ELF-1 (cell line): ENCODE measurements at places on chromosomes 1 and 21.

DNA sequence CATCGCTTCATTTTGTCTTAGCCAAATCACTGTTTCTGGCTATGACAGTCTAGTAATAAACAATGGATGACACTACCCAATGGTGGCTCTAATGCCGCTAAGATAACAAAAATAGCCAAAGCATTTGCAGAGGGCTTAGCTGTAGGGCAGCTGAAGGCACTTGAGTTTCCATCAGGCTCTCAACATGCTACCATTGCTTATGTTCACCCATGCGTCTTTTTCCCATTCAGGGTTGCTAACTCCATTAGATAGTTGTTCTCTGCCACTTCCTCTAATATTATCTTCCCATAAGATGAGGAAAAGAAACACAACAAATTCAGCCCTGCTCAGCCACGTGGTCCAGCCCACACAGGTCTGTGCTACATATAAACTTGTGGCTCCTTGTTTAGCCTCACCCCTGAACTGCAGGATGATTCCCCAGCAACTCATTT is 159.6 kb downstream of the TOMM20 start:
- DNase-seq = no peak

DNA sequence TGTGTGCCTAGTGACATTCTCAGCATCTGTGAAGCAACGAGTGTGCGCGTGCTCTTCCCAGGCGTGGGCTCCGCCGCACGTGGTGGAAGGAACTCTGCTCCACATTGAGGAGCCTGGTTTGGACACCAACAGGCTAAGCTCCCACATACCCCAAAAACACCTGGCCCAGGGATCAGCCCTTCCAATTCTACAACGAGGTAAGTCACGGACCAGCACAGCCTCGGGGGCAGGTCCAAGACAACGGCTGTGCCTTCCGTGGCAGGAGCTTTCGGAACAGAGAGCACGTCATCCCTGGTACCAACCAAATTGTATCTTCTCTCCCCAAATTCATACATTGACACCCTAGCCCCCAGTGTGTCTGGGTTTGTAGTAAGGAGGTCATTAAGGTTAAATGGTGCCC is 27.2 kb upstream of the PDE9A start:
- no peak for DNase-seq

DNA sequence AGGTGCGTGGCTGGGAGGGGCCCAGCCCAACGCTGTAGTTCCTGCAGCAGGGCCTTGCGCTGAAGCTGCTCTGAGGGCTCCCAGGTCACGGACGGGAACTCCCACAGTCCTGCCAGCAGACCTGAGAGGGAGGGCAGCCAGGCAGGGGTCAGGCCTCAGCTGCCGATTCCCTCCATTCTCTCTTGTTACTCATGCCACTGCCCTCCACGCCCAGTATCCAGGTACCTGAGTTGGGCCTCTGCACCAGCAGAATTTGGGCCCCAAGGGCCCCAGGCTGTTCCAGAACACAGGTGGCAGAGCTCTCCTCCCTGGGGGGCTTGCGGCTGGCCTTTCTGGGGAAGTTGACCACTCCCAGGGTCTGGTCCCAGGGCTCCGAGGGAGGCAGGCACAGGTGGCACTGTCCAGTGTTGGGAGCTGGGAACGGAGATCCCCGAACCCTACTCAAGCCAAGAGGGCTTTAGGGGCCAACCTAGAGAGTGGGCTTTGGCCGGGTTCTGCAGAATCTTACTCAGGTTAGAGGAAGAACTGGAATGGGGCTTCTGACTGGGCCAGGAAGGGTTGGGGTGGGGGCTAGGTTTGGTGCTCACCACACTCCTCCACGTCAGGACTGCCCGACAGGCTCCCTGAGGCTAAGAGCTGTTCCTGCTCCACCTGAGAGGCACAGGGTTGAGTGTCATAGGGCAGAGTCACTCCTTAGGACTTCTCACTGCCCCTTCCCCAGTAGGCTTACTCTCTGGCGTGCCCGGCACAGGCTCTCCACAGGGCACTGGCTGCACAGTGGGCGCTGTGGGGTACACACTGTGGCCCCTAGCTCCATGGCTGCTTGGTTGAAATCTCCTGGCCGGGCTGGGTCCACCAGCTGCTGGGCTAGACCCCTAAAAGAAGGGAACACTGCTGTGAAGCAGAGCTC is 5.0 kb downstream of the HPDL start:
- DNase-seq = no peak

DNA sequence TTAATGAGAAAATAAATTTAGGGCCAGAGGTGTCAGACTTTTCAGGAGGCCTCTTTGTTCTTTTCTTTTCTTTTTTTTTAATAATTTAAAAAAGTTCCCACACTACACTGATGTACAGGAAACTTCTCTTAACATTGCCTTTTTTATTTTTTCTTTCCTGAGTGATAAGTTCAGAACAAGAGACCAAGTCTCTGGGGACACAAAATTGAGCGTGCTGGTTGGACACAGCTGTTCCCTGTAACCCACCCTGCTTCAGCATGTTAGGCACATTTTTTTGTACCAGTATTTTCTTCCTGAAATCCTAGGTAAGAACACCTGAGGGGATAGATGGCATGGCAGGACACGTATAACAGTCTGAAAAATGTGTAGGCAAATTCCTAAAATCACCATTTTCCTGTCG is 50.1 kb downstream of the PBX1 start:
- no peak for DNase-seq

- no peak for DNase-seq
Measured at GRCh38 chr1:195934817-195935553, 673.3 kb downstream of the KCNT2 start.

DNA sequence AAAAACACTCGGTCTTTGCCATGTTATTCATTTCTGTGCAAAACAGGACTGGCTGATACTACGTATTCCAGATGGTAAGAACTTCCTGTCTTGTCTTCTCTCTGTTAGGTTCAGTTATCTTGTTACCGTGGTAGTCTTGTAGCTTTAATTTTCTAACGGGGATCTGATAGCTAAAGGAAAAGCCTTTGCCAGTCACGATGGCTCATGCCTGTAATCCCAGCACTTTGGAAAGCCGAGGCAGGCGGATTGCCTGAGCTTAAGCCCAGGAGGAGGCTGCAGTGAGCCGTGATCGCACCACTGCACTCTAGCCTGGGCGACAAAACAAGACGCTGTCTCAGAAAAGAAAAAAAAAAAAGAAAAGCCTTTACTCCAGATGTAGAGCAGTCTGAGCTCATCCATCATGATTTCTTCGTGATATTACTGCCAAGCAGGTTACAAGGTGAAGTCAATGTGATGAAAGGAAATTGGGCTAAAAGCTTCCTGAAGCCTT is 11.1 kb upstream of the MSTO1 start:
- DNase-seq = peak; percentile 79
